D721Med (cell line): ENCODE measurements at places on chromosomes 3 and 15.

GRCh38 chr3:30135190-30135589, 471.2 kb upstream of the TGFBR2 start:
- no peak for DNase-seq

GRCh38 chr3:45775571-45776300, 20.6 kb downstream of the SLC6A20 start:
- no peak for DNase-seq

DNA sequence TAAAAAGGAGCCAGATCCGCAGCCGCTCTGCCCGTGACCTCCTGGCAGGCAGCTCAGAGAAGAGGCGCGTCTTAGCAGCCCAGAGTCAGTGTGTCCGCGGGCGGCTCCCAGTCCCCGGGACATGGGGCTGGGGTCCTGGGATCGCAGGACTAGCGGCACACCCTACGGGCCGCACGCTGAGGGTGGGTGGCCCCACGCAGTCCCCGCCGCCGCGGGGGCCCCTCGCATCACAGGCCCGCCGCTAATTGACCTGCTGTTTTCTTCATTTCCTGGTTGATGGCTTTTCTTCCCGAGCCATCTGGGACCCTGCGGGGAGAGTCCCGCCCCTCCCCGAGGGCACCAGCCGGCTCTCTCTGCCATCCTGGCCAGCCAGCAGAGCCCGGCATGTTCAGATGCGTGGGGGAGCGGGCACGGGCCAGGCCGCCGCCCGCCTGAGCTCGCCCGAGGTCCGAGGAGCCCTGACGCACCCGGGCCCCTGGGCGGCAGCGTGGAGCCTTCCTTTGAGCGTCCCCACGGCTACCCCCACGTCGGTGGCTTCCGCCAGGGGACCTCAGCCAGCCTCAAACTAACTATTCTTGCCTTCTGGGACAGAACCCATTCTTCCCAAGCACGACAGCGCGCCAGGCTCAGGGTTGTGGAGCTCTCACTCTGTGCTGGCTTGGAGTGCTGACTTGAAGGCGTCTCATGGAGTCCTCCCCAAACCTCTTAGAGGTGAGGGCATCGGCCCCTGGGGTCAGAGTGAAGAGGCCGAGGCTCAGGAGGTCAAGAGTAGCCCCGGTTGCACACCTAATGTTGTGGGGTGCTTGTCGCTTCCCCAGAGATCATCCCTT, 34.6 kb upstream of the CACNA2D3 start:
- DNase-seq, result no peak

DNA sequence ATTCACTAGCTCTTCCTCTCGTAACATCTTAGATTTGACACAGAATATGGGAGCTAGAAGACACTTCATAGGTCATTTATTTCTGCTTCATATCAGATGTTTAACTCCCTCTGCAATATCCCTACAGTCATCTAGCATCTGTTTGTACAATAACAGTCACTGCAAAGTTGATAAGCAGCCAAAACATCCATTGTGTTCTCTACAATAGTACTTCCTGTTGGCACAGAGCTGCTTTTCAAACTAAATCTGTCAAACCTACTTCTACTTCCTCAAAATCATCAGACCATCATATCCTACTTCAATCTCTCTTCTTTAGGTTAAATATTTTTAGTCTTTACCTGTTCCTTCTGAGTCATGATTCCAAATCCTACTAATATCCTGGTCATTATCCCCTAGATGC, 233.2 kb downstream of the FGF12 start:
- no peak for DNase-seq

DNA sequence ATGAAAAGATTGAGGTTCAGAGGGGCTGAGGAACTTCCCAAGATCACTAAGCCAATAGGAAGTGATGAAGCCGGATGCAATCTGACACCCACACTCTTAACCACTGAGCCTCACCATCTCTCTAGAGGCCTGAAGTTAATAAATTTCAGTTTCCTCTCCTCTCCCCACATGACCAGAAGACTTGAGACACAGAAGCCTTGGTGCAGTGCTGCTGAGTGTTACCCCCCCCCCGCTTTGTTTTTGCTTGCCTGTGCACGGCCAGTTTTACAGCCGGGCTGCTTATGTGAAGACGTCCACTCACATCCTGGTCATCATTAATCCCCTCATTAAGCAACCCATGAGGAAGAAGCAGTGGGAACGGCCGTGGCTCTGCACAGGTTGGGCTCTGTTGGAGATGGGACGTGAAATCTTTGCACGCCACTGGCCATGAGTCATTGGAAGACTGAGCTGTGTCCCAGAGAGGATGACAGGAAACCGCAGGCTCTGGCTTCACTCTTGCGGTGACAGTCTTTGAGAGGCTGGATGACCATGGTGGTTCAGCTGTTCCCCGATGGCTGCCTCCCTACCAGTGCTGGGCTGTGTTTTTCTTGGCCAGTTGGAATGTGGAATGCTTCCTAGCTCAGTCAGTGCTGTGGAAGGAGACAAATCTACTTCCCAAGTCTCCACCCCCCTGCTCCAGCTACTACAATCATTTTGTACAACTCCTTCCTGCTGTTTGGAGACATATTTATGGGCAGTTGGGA, 232.6 kb upstream of the LRTM1 start:
- no peak for DNase-seq

DNA sequence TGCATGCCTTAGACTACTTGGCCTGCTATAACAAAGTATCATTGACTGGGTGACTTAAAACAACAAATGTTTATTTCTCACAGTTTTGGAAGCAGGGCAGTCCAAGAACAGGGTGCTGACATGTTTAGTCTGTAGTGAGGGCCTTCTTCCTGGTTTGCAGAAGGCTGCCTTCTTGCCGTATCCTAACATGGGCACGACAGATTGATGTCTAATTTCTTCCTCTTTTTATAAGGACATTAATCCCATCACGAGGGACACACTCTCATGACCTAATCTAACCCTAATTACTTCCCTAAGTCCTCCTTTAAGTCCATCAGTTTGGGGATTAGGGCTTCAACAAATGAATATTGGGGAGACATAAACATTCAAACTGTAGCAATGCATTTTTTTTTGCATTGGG, 10.9 kb upstream of the GOLGA8B start:
- DNase-seq, result no peak

DNA sequence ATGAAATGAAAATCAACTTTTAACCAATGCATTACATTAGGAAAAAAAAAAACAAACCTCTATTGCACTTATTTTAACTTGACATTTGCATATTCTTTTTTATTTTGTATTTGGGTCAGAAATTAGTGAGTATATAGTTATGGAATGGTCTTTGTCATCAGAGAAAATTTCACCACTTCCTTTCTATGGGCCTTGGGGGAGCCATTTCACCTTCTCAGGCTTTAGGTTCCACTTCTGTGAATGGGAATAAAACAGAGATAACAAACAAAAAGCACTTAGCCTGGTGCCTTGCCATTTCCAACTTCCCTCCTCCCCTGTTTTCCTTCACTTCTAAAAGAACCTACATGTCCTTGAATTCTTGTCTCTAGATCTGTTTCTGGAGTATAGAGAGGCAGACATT, 168.0 kb upstream of the STT3B start:
- no peak for DNase-seq

GRCh38 chr3:141876891-141877621, 613 bp downstream of the ATP1B3 start:
- DNase-seq, result no peak

DNA sequence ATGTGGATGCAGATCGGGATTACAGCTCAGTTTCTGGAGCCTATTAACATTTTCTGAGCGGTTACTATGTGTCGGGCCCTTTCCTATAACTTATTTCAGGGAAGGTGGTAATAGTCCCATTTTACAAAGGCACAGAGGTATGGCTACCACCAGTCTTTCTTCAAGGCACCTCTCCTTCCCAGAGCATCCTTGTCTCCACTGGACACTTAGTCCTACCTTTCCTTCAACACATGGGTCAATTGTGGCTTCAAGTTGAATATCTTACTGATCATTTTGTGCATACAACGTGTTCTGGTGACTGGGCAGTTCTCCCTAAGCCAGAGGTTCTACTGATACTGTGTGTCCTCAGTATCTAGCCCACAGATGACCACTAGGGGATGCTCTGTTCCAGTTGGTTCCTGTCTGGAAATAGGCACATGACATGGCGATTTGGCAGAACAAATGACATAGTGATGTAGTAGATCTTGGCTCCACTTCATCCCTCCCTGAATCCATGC, 60.7 kb upstream of the CMTM8 start:
- no peak for DNase-seq

GRCh38 chr15:101010781-101011180, 91.6 kb downstream of the LRRK1 start:
- DNase-seq, result no peak

- DNase-seq, result no peak
Measured at GRCh38 chr3:59611649-59612443, 562.0 kb upstream of the CFAP20DC start.
